ENCODE measurements at places on chromosomes 7 and 10.

- no peak for DNase-seq
These were observed 127.5 kb downstream of the CRPPA start for GRCh38 chr7:16293669-16294425.

- DNase-seq = no peak
These were observed 156.8 kb upstream of the LYZL1 start for GRCh38 chr10:29131952-29132547.

- no peak for DNase-seq
These were observed 639.8 kb upstream of the FZD8 start for GRCh38 chr10:36281831-36282331.

- DNase-seq = no peak
These were observed 139.0 kb downstream of the MGMT start for GRCh38 chr10:129605986-129606518.

DNA sequence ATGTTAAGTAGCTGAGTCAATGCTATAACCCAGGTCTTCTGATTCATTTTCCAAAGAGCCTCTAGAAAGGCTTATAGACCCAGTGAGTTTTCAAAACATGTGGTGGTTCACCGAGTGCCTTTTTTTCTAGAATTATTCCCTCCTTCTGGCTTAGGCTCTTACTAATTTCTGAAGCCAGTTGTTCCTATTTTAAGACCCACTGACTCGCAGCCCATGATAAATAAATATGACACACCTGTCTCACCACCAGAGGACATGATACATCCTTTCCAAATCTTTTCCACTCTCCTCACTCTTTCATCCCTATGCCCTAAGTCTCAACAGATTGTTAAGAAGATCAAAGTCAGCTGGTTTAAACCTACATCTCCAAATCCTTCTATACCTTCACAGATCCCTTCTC, 126.0 kb upstream of the WNT16 start:
- no peak for DNase-seq

GRCh38 chr7:80957226-80957777, 38.5 kb upstream of the SEMA3C start:
- DNase-seq = no peak

DNA sequence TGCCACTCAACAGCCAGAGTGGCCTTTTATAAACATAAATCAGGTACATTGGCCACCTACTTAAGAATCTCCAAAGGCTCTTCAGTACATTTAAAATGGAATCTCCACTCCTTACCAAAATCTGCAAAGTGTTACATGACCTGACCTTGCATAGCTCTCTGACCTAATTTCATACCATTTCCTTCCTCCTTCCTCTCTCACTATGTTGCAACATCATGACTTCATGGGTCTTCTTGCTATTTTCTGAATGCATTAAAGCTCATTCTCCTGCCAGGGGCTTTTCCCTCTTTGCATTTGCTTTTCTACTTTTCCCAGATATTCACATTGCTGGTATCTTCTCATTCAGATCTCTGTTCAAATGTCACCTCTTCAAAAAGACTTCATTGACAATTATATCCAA, 22.1 kb upstream of the PPP1R17 start:
- DNase-seq = no peak

- no peak for DNase-seq
These were observed 4.2 kb upstream of the TCF7L2 start for GRCh38 chr10:112945811-112946210.

DNA sequence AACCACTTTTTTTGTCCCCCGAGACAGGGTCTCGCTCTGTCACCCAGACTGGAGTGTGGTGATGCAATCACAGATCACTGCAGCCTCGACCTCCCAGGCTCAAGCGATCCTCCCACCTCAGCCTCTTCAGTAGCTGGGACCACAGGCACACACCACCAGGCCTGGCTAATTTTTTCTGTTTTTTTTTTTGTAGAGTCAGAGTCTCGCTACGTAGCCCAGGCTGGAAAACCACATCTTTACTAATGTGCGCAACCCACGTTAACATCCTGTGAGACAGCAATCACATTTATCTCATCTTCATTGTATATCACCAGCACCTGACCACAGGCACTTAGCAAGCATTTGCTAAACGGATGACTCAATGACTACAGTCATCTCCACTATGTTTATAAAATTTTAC, 77.8 kb upstream of the ATP6V0A4 start:
- peak; percentile 46 for DNase-seq

- no peak for DNase-seq
These were observed 21.2 kb downstream of the FOXL3 start for GRCh38 chr7:311131-311680.

- DNase-seq = no peak
These were observed 196.8 kb downstream of the PTN start for GRCh38 chr7:137146552-137147337.

DNA sequence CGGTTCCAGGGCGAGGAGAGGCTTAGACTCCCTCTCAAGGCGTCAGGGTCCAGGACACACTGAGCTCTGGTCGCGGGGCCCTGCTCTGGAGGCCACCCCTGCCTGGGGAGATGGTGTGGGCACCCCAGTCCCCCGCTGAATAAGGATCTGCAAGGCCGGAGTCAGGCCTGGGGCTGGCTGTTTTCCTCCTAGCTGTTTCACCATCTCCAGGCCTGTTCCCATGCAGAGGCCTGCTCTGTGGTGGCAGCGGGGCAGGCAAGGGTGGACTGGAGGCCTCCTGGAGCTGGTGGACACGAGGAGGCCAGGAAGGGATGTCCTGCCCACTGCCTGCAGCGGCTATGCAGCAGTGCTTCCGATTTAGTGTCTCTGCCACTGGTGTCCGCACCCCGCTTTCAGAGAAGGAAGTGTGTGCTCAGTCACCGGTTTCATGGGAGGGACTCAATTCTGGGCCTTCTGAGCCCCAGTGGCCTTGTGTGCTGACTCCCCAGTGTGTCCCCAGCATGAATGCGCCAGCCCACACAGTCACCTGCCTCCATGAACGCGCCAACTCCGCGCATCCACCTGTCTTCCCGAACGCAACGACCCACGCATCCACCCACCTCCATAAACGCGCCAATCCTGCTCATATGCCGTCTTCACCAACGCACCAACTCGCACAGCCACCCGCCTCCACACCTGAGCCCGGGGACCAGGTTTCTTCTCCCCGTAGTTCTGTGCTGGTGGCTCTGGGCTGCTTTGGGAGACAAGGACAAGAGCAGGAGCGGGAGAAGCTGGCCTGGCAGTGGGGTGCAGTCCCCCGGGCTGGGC, 14.5 kb upstream of the GPR146 start:
- DNase-seq = no peak

DNA sequence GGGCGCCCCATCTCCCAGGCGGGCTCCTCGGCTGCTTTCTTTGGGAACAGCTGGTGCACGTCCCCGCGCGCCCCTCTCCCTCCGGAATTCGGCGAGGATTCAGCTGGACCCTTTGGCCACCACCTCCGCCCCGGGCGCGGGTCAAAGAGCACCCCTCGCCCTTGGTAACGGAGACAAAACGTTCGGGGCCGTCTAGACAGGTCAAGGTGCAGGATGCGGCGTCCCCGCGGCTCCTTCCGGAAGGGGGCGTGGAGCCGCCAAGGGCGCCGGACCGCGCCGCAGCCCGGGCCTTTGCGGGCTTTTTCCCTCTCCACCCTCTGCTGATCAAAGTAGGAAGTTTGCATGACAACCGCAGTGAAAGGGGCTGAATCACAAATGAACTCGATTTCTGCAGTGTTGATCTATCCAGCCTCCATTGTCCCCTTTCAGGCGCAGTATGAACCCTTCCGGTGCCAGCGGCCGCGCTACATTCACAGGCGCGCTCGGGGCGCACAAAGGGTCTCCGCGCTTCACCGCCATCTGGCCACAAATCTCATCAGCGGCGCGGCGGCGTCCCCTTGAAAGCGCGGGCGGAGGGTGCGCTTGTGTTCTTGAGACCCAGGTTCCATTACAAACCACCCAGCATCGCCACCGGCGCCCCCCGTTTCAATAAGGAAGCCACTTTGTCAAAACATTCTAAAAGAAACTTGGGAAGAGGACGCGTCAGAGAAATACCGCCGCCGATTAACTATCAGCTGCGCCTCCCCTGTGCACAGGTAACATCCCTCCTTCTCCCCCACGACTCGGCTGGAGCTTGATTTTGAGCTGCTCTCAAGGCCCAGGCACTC, 36.4 kb downstream of the CNPY1 start:
- DNase-seq = no peak

DNA sequence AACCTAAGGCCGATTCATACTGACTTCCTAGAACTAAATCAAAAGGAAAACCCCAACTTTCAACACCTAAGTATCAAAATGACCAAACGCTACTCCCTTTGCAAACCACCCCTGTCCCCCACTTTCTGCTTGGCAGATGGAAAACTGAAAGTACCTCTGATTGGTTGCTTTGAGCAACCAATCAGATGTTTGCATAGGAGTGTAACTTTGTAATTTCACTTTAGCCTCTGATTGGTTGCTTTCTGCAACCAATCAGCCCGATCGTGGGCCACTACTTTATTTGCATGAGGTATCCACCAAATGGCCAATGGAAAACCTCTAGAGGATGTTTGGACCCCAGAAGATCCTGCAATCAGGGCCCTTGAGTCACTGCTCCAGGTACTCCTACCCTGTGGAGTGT, 12.3 kb upstream of the SNX10 start:
- DNase-seq = peak; percentile 24

GRCh38 chr10:11431216-11431555, 180.3 kb downstream of the USP6NL start:
- DNase-seq = no peak

- no peak for DNase-seq
These were observed 42.2 kb downstream of the SUFU start for GRCh38 chr10:102545997-102546396.

GRCh38 chr10:5018134-5018533, 14.5 kb upstream of the AKR1C2 start:
- no peak for DNase-seq

- DNase-seq = no peak
These were observed 47.8 kb downstream of the IPMK start for GRCh38 chr10:58219875-58220274.

DNA sequence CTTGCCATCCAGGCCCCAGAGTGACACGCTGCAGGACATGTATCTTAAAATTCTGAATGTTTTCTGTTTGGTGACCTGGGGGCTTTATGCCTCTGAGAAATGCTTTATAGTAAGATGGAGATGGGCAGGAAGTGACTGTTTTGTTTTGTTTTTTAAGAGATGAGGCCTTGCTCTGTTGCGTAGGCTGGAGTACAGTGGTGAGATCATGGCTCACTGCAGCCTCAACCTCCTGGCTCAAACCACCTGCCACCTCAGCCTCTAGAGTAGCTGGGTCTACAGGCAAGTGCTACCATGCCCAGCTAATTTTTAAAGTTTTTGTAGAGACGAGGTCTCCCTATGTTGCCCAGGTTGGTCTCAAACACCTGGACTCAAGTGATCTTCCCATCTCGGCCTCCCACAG, 20.6 kb downstream of the ZNF777 start:
- no peak for DNase-seq

GRCh38 chr7:7054252-7054830, 128.0 kb upstream of the C1GALT1 start:
- DNase-seq = no peak

- DNase-seq = no peak
These were observed 19.3 kb upstream of the PRKAR1B start for GRCh38 chr7:746155-747061.

GRCh38 chr10:103932971-103933370, 15.0 kb upstream of the STN1 start:
- DNase-seq = no peak

GRCh38 chr7:135974667-135975066, 2.5 kb downstream of the MTPN start:
- DNase-seq = no peak

DNA sequence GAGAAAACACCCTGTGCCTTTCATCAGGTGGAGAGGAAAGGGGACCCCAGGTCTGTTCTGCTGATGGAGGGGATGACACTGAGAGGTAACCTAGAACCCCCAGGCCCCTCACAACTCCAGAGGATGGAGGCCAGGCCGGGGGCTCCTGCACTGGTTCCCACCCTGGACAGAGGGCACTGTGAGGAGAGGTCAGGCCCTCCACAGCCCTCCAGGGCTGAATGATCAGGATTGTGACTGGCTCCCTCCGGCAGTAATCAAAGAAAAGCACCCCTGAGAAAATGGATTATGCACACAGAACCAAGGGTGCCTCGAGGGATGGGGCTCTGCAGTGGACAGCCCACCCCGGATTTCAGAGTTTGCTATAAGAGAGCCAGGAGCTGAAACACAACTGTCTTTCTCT, 502.8 kb downstream of the TCERG1L start:
- DNase-seq = no peak

DNA sequence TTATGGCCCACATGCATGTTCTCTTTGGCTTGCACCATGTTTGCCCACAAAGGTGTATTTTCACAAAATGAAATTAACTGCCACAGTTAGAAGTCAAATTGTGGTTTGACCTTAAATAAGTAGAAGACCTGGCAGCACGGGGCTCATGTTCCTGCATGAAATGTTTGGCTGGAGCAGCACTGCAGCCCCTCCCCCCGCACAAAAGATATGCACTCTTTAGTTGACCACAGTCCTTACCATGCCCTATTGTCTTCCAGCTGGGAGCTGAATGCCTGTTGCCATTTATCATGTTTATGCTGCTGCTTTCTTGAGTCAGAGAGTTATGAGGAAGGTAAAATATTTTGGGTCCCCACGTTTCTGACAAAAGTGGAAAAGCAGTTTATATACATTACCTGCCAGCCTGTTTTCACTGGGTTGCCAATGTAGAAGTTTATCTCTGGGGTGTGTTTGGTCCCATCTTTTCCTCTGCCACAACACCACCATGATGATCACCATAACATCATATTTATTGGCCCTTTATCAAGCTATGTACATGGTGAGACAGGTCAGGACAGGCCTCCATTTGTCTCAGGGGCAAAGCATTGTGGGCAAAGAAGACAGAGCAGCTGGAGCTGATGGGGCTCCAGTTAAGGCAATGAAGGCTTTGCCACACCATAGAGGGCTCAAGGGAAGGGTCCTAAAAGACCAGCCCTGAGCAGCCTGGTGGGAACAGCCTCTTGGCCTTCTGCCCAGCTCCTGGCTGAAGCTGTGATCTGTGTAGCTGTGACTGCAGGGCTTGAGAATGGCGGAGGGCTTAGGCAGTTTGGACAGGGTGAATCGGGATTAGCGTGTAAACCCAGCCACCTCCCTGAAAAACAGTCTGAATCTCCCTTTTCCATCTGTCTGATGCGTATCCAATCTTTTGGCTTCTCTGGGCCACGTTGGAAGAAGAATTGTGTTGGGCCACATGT, 5.4 kb downstream of the PRF1 start:
- DNase-seq = no peak

All from activated CD4-positive, alpha-beta T cell treated with anti-CD3 and anti-CD28 coated beads, Interleukin-2, amount 50 U/mL, for 48 hours (primary cell).